Naive thymus-derived CD8-positive, alpha-beta T cell (primary cell): ENCODE measurements at places on chromosomes 7 and 10. TPM values are rescaled to one million over a fixed set of nuclear protein-coding genes. Genes with fewer than 3 reads are reported as not detected.

Gene ANXA8L1
- not detected for polyA plus RNA-seq

Gene CTAGE4
- not detected for polyA plus RNA-seq

DNA sequence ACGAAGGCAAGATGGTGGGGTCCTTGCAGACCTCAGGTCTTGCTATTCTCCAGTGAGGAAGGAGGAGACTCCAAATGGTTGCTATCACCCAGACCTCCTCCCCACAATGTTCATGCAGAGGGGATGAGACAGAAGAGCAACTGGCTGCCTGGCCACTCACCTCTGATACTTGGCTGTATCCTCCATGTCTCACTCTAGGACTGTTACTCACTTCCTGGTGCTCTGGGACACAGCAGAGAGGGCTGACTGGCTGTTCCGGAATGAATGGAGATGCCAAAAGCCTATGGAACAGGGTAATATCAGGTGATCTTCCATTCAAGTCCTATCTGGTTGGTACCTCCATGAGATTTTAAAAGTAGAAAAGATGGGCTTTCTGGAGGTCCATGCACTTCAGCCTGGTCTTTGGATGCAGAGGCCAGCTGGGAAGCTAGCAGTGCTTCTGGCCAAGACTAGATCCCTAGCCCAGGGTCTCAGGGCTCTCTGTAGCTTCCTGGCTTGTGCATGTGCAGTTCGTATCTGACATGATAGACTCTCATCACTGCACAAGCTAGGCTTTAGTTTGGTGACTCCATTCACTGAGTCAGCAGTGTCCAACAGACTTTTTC, 27.0 kb upstream of the ABI1 start:
- no peak for DNase-seq
- no peak overlapping the region for H3K27ac ChIP-seq
- no peaks in the 10 kb centered on the region for H3K4me1 ChIP-seq
- no peak overlapping the region for H3K4me3 ChIP-seq
- peaks cover 7% of the 10 kb centered on the region for H3K27me3 ChIP-seq

DNA sequence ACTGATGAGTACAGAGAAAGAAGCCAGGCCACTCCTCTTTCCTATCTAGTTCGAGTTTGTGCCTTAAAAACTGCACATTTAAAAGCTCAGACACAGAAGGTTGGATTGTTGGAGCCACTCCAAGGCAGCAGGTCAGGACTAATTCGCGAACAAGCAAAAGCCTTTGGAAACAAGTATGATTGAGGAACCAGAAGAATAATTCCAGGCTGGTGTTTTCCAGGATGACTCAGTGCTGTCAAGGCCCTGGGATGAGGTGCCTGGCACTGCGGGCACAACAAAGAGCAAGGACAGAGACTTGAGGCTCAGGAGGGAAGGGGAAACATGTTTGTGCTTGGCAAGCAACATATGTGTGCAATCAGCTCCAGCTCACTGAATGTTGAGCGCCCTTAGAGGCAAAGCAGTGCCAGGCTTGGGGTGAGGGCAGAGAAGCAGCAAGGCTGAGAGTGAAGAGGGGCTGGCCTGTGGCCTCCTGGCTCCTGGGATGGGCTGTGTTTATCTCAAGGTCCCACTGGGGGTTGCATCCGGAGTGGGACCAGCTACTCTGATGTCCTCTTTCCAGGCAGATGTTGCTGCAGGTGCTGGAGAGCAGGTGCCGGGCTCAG, 44.1 kb downstream of the VSTM4 start:
- H3K4me1 ChIP-seq = no peaks in the 10 kb centered on the region
- DNase-seq = no peak
- no peaks in the 10 kb centered on the region for H3K36me3 ChIP-seq
- H3K27me3 ChIP-seq = peaks cover 6% of the 10 kb centered on the region
- no peak overlapping the region for H3K4me3 ChIP-seq

- H3K27ac ChIP-seq = no peak overlapping the region
- DNase-seq = no peak
- peaks cover 1% of the 10 kb centered on the region for H3K27me3 ChIP-seq
- no peaks in the 10 kb centered on the region for H3K36me3 ChIP-seq
- no peaks in the 10 kb centered on the region for H3K4me1 ChIP-seq
Measured at GRCh38 chr10:10094691-10095090, 923.0 kb upstream of the CELF2 start.

DNA sequence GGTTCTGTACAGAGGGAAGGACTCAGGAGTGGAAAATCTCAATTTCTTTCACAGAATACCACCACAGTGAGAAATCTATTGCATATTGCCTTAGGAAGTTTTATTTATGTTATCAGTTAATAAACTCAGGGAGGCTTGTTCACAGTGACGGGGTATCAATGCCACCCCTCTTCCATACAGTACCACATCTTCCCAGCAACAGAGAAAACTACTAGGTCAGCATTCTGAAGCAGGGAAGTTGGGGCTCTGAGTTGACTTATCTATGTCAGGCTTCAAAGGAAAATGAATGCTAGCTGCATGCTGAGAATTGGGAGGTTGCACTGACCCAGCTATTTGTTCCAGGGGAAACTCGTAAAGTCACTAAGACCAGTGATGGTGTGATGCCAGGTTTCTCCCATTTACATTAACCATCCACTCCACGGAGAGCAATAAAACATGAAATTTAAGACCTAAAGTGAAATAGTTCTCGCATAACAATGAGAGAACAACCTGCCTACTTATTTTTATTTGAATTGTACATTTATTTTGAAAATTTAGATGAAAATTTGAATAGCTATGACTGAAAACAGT, 266.7 kb downstream of the RNLS start:
- no peak overlapping the region for H3K27ac ChIP-seq
- H3K36me3 ChIP-seq = no peaks in the 10 kb centered on the region
- H3K4me3 ChIP-seq = no peak overlapping the region
- no peaks in the 10 kb centered on the region for H3K27me3 ChIP-seq
- no peak for DNase-seq
